Fibroblast of mammary gland (primary cell): ENCODE measurements at places on chromosomes 13 and 19.
A peak's percentile ranks its signal among the peaks of the same experiment; 100 is the strongest.

DNA sequence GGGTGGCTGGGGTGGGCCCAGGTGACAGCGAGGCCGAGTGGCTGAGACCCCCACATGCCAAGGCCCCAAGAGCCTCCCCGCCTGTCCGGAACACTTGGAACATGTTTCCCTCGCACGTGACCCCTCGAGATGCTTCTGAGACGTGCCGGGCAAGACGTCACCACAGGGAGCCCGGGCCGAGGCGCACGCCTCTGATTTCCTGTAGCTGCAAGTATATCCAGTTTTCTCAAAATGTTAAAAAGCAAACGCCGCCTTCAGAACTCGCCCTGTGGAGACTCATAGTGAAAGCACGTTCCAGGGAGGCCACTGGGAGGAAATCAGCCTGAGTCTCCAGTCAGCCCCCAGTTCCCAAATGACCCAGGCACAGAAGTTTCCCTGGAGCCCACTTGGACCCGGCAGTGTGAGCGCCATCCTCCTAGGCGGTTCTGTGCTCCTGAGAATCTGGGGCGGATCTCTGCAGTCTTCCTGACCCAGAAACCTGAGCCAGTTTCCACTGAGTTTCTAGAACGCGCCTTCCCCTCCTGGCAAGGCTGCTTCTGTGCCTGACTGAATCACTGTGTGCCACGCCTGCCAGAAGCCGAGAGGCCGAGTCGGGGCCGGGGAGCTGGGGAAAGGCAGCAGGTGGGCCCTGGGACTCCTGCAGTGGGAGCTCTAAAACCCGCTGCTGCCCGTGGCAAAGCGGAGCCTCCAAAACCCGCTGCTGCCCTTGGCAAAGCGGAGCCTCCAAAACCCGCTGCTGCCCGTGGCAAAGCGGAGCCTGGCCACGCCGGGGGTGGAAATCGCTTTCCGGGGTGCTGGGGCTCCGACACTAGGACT lies 179.3 kb downstream of the KDM4B start:
- DNase-seq, result peak; percentile 64

DNA sequence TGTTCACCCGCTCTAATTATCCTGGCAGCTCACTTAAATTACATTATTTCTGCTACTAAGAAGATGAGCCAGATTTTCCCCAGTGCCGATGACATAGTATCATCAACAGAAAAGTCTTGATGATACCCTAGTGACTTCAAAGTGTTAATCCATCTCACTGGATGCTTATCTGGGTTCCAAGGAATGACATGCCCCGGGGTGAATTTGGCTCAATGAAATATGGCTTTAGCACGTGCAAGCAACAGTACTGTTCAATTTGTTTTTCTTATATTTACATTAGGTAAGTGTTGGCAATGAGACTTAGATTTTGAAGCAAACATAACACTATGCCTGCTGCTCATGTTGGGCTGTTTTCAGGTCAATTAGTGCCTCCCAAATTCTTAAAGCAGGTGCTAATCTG lies 548.2 kb upstream of the SLITRK1 start:
- DNase-seq, result no peak

DNA sequence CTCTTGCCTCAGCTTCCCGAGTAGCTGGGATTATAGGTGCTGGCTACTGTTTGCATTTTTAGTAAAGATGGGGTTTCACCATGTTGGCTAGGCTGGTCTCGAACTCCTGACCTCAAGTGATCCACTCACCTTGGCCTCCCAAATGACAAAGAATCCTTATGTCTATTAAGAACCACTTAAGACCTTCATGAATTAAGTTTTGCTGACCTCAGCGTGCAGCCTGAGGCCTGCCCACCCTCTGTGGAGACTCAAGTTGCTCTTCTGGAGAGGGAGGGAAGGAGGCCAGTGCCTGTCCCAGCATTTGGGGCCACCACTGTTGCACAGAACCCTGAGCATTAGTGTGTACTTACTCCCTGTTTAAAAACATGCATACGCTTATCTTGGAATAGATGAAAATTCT lies 313.3 kb downstream of the FGF9 start:
- DNase-seq, result no peak

GRCh38 chr19:1418951-1419738 lies 11.8 kb downstream of the DAZAP1 start:
- DNase-seq, result no peak

DNA sequence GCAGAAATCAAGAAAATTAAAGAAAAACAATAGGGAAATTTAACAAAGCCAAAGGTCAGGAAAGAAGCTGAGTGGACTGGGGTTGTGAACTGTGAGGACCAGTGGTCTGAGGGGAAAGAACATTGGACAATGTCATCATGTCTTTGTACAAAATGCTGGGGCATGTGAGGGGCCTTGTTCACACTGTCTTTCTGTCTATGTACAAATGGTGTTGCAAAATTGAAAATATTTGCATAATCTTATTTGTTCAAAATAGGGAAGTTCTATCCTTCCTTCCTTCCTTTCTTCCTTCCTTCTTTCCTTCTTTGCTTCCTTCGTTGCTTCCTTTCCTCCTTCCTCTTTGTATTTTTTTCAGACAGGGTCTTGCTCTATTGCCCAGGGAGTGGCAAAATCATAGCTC lies 79.2 kb upstream of the SCEL start:
- no peak for DNase-seq

GRCh38 chr13:100630555-100630954 lies 42.0 kb upstream of the GGACT start:
- DNase-seq, result no peak

DNA sequence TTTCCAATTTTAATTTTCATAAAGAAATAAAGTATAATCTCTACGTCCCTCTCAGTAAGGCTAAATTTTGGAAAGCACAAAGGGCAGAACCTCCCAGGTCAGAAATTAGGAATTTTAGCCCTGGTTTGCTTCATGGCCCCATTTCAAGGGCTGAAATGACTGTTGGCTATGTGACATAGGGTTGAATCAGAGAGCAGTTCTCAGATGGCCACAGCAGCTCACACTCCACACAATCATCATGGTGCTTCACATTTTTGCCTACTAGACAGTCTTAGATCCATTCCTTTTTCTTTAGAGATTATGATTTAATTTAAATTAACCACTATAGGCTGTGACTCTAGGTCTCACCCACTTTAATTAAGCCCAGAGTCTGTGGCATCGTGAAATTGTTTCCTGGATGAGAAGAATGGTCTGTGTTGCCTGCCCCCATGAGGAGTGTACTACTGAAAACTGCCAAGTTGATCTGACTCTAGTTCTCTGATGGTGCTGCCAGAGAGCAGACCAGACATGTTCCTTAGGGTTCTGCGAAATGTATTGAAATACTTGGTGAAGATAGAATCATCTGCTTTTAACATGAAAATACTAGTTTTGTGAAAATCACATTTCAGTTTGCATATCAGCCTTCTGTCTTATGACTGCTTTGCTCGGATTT lies 57.4 kb downstream of the ESD start:
- DNase-seq, result no peak

GRCh38 chr13:44363631-44364344 lies 9.8 kb upstream of the SERP2 start:
- DNase-seq, result no peak

GRCh38 chr13:48222358-48223301 lies 10.4 kb upstream of the ITM2B start:
- peak; percentile 76 for DNase-seq

DNA sequence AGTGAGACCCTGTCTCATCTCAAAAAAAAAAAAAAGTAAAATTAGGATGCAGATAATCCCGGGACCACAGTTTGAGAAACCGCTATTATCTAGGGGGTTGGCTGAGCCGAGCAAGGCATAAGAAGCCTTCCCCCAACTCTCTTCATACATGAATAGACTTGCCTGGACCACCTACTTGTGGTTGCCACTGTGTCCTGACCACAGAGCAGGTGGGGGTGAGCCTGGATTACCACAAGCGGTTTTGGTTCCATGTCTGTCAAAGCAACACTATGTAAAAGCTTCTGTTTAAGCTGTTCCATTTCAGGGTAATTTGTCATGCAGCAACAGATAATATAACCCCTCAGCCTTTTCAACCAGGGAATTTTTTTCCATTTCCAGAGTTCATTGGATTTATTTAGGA lies 3.3 kb upstream of the NAPA start:
- no peak for DNase-seq

- no peak for DNase-seq
Observed at GRCh38 chr19:51699170-51699569, 6.0 kb downstream of the SPACA6 start.

- no peak for DNase-seq
Observed at GRCh38 chr19:719636-720344, 11.1 kb downstream of the PALM start.

DNA sequence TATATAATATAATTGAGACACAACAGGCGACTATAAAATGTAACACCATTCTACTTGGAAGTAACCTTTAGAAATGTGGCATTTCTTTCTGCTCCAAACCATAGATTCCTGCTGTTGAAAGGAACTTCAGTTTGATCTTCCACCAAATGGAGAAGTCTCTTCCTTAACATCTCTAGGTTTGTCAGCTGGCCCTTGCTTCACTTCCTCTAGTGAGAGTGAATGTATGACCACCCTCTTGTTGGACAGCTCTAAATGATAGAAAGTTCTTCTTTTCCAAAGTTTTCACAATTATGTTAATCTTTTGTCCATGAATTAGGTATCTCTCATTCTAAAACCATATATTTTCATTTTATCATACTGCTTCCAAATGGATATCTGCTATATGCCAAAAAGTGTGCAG lies 13.8 kb upstream of the COG6 start:
- DNase-seq, result no peak

DNA sequence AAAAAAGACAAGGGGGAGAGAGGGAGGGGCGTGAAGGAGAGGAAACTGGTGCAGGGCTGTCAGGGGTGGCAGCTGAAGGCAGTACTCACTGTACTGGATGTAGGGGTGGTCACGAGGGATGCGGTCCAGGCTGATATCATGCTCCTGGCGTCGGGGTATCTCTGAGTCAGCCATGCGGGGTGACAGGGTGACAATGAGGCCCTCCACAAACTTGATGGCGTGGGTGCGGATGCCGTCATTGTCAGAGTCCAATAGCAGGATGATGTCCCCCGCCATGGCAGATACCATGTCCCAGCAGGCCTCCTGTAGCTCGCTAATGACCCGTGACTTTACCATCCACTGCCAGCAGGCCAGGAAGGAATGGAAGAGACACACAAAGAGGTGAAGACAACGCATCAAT lies 15.3 kb downstream of the SYMPK start:
- DNase-seq, result no peak

DNA sequence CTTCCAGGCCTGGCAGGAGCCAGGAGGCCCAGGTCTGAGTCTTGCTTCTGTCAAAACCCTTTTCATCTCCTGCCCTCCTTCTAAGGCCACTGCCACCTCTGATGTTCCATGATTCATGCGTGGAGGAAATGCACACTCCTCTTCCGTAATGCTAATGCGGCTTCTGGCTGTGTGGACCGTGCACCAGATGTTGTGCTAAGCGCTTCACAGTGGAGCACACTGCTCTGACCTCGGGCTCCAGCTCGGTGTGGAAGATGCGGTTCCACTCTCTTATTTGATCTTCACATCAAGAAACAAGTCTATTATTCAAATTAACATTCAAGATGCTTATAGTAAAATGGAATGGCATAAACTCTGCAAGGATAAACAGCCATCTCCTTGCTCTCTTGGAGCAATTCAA lies 629.2 kb downstream of the UQCRFS1 start:
- DNase-seq, result no peak

- no peak for DNase-seq
Observed at GRCh38 chr19:16206637-16207036, 8.9 kb downstream of the AP1M1 start.

DNA sequence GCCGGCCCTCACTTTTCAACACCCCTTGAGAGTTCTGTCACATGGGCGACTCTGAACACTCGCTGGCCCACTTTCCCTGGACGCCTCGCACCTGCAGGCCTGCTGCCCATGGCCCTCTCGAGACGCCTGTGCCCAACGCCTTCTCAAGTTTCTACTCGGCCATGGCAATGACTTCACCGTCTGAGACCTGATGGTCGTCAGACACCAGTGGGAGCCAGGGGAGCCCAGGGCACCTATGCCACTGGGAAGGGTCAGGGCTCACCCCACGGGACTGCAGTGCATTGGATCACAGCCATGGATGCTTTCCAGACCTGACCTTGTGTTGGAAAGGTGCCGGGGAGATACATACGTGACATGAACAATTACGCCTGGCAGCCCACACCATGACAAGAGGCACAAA lies 60.1 kb downstream of the KLF2 start:
- no peak for DNase-seq

DNA sequence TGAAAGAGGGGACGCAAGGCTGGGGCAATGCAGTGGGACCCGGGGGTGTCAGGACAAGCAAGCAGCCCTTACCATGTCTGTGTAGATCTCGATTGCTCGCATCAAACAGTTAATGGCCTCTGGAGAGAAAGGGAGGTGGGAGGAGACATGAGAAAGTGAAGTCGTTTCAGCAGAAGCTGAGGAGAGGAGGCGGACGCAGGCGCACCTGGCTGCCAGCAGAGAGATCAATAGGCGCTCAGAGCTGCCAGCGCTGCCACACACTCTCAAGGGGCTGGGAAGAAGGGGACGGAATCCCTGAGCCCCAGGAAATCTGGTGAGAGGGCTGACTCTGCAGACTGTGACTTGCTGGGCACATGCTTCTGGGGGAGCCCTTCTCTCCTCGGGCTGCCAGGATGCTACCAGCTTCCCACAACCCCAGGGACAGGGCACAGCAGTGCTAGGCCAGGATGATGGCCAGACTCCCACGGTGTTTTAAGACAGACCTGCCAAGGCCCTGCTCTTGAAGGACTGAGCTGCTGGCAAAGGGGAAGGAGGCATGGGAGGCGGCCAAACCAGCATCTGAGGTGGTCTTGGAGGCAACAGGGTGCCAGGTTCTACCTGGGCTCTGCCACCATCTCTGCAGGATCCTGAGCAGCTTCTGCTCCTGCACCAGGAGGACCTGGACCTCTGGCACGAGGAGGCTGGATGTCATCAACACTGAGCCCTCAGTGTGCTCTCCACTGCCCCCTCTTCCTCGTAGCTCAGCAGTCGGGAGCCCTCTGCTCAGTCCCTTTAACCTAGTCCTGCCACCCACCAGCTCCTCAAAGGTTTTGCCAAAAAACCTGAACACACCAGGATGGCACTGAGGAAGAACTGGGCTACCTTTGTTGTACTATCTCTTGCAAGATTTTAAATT lies 11.7 kb upstream of the KPTN start:
- DNase-seq, result no peak

DNA sequence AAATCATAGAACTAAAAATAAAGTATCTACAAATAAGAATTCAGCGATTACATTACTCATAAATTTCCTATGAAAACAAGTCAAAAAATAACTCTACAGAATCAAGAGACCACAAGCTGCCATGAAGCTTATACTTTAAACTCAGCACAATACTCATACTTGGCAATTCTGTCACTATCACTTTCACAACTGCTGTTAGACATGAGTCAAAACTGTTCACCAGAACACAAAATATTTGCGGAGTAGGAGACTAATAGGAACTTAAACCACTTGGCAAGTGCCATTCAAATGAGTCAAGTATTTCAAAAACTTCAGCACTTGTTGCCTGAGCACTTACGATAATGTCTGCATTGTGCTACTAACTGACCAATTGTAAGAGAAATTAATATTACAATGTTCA lies 387.8 kb upstream of the GPC6 start:
- peak; percentile 96 for DNase-seq
